ENCODE measurements at places on chromosomes 7 and 10. TPM values are rescaled to one million over a fixed set of nuclear protein-coding genes. Genes with fewer than 3 reads are reported as not detected.

MMP21 gene
- polyA plus RNA-seq = not detected

NKX1-2 gene
- not detected for polyA plus RNA-seq

- no peak for DNase-seq
- no peak overlapping the region for H3K4me3 ChIP-seq
- no peak overlapping the region for H3K27ac ChIP-seq
- peaks cover 7% of the 10 kb centered on the region for H3K4me1 ChIP-seq
These were observed 44.3 kb downstream of the NUDCD3 start for GRCh38 chr7:44445986-44446671.

DNA sequence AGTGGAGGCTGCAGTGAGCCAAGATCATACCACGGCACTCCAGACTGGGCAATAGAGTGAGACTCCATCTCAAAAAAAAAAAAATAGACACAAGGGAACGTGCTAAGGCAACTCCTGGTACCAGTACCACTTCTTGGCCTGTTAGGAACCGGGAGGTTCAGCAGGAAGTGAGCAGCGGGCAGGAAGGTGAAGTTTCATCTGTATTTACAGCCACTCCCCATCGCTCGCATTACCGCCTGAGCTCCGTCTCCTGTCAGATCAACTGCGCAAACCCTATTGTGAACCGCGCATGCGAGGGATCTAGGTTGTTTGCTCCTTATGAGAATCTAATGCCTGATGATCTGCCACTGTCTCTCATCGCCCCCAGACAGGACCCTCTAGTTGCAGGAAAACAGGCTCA lies 69.9 kb upstream of the FOXK1 start:
- DNase-seq = no peak
- H3K4me3 ChIP-seq = no peak overlapping the region

TMEM229A gene
- polyA plus RNA-seq = not detected

DNA sequence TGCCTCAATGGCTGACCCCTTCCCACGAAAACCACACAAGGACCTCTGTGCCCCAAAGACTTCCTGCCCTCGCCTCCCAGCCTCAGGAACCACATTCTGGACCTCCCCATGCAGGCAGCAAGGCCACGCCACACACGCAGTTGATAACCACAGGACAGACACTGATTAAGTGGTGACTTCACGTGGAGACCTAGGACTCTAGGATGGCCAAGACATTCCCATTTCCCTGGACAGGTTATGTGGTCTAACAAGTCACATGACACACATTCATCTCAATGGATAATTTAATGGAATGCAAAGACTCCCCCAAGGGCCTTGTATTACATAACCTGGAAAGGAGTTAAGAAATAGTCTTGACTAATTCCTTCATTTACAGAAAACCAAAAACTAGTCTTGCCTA lies 110.2 kb downstream of the LARP4B start:
- no peaks in the 10 kb centered on the region for H3K27me3 ChIP-seq
- peak; percentile 71 for DNase-seq
- H3K36me3 ChIP-seq = peaks cover 41% of the 10 kb centered on the region
- H3K4me1 ChIP-seq = peaks cover 2% of the 10 kb centered on the region
- H3K4me3 ChIP-seq = no peak overlapping the region

CTAGE4 gene
- not detected for polyA plus RNA-seq

FBXL13 gene
- 0.41 TPM for polyA plus RNA-seq

- no peaks in the 10 kb centered on the region for H3K27me3 ChIP-seq
- no peaks in the 10 kb centered on the region for H3K36me3 ChIP-seq
- DNase-seq = peak; percentile 36
These were observed 16.9 kb upstream of the ZFAND2A start for GRCh38 chr7:1176891-1177373.

DNA sequence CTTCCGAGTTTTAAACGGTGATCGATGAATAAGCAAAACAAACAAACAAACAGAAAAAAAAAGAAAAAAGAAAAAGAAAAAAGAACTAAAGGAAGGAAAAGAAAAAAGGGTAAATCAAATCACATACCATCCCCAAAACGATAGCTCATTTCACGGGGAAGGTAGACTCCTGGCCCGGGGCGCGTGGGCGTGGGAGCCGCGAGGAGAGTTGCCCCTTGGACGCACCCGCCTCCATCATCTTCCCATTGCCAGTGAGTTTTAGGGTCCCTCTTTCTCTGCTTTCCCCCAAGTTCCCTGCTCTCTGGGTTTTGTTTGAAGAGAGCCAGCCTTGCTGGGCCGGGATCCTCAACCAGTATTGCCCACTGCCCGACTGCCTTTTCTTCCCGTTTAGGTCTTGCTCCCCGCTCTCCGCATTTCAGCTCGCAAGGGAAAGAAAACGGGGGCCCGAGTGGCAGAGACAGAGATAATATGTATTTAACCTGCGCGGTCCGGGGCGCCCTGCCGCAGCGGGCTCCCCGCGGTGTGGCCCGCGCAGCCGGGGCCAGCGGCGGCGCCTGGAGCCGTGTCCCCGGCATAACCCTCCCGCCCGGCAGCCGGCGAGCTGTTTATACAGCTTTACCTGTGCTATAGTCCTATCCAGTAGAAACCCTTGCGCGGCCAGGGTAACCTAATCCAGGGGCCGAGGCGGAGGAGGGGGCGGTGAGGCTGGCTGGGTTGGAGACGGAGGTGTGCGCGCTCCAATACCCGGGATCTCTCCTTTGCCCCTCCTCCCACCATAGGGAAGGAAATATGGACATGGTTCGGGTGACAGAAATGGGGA lies 5.2 kb upstream of the GATA3 start:
- H3K27me3 ChIP-seq = peaks cover 85% of the 10 kb centered on the region
- no peak overlapping the region for H3K4me3 ChIP-seq
- no peak overlapping the region for H3K27ac ChIP-seq
- peaks cover 3% of the 10 kb centered on the region for H3K4me1 ChIP-seq

GDF2 gene
- polyA plus RNA-seq = not detected

HMX3 gene
- polyA plus RNA-seq = not detected

- no peak overlapping the region for H3K4me3 ChIP-seq
- no peak overlapping the region for H3K27ac ChIP-seq
- H3K27me3 ChIP-seq = peaks cover 14% of the 10 kb centered on the region
- DNase-seq = no peak
- H3K36me3 ChIP-seq = no peaks in the 10 kb centered on the region
These were observed 1.9 kb upstream of the TMEM229A start for GRCh38 chr7:124034754-124035100.

DNA sequence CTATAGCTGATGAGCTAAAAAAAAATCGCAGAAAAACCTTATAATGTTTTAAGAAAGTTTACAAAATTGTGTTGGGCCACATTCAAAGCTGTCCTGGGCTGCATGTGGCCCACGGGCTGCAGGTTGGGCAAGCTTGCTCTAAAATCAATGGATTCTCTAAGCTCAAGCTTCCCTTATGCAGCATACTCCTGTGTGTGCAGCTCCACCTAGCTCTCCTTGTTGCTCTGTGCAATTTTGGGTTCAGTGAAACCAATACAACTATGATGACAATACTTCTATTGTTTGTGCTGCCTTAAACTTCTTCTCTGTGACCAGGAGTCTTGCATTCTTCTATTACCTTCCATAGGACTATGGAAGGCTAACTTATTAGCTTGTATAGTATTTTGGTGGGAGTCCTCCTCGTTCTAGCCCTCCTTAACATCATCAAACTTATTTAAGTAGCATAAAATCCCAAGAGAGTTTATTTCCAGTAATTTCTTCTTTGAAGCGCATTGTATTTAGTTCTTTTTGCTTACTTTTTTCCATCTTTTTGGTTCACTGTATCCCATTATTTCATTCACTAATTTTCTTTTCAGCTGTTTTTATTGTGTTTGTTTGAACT lies 170.9 kb upstream of the SMIM30 start:
- no peaks in the 10 kb centered on the region for H3K36me3 ChIP-seq
- no peaks in the 10 kb centered on the region for H3K27me3 ChIP-seq
- no peak overlapping the region for H3K4me3 ChIP-seq
- DNase-seq = peak; percentile 70
- H3K27ac ChIP-seq = no peak overlapping the region
- H3K4me1 ChIP-seq = no peaks in the 10 kb centered on the region

DNA sequence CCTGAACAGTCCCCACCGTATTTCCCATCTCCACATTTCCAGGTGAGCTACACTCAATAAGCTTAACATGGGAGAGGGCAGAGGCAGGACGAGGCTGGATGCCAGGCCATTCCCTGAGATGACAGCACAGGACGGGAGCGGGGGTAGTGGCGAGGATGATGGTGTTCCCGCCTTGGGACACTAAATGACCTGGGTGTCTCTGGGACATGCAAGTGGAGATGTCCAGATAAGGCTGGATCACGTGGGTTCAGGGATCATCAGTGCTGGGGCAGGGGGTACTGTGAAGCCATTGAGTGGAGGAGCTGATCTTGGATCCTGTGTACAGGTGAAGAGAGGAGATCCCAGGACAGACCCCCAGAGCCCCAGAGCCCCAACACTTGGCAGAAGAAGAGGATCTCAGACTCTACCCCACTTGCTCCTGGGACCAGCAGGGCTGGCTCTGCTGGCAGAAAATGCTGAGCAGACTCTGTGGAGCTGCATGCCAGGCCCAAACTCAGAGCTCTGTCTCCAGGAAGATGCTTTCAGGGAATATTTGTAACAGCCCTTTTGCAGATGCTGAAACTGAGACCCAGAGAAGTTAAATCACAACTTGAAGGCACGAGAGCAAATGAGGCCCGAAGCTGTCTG lies 29.7 kb upstream of the HSPA12A start:
- no peak overlapping the region for H3K27ac ChIP-seq
- no peak overlapping the region for H3K4me3 ChIP-seq
- no peak for DNase-seq
- H3K4me1 ChIP-seq = peaks cover 21% of the 10 kb centered on the region
- no peaks in the 10 kb centered on the region for H3K27me3 ChIP-seq

PIP4K2A gene
- 28.5 TPM for polyA plus RNA-seq

- no peak overlapping the region for H3K27ac ChIP-seq
- H3K4me1 ChIP-seq = no peaks in the 10 kb centered on the region
- no peak overlapping the region for H3K4me3 ChIP-seq
- no peaks in the 10 kb centered on the region for H3K36me3 ChIP-seq
- H3K27me3 ChIP-seq = no peaks in the 10 kb centered on the region
These were observed 78.0 kb downstream of the MKI67 start for GRCh38 chr10:128047991-128048818.

ACTR3C gene
- polyA plus RNA-seq = 0.05 TPM

PLPP4 gene
- 2.3 TPM for polyA plus RNA-seq

NPY4R gene
- polyA plus RNA-seq = 0.24 TPM

All from fibroblast of lung (primary cell).